ENCODE measurements at places on chromosomes 6 and 20.

DNA sequence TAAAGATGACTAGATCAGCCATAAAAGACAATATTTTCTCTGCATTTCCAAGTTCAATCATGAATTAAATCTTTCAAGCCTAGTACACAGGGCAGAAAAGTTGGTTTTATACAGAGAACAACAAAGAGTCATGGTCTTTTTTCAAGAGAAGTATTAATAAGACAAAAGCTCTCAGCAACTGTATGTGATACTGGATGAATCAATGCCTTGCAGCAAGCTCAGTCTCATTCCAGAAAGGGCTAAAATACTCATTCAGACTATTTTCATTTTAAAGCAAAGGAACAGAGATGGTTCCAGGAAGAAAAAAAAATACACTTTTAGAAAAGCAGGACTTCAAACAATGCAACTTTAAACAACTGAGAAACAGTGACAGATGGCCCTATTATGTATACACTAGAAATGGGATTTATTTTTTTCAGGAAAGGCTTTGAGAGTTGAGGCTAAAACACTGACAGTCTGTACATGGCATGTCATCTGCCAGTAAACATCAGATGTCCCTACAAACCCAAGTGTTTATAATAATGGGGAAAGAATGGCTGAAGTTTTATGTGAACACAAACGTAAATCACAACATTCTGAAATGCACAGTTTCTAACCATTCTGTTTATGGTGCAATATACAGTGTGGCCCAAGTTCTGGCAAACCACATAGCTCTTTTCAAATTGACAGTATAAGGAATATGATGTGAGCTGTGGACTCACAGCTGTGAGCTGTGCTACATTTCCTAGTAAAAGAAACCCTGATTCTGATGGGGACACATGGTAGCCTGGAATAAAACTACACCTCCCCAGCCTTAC lies 114.3 kb upstream of the DST start:
- no peak for DNase-seq

DNA sequence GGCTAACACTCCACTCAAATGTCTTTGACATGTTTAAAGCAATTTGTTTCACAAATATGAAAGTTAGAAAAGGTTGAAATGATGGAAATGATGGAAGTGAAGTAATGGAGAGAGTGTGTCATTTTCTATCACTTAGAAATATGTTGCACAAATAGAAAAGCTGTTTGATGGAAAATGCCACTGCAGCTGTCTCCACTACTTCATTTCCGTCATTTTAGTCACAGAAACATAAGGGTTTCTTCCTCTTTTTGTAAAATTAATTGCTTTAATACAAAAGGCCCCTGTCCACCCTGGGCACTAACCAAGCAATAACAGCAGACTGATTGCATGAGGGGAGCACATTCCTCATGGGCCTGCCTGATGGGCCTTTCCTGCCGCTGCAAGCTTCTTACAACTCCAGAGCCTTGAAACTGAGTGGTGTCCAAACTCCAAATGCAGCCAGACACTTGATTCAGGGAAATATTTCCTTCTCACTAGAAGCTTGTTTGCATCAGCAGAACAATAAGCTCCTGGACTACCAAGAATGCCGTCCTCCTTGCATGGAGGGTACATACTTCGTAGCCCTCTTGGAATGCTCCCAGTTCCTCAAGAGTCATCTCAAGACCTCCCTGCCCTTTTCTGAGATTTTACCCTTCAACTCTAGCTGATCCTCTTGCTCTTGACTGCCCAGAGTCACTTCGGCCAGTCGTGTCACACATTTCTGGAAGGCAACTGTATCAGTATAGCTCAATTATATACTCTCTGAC lies 36.1 kb downstream of the F13A1 start:
- DNase-seq, result no peak

DNA sequence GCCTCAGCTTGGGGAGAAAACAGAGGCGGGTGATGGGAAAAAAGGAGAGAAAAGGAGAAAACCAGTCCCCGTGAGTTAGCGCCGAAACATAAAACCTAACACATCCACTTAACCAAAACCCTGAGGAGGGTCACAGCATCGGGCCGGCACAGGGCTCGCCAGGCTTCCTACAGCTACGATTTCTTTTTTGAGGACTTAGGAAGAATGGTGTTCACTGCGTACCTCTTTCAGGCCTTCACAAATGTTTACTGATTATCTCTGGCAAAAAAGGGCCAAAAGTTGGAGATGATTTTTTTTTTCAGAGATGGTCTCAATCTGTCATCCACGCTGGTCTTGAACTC lies 48.8 kb downstream of the DSTN start:
- DNase-seq, result no peak

GRCh38 chr6:143059663-143060353 lies 881 bp upstream of the AIG1 start:
- DNase-seq, result peak; percentile 51

- no peak for DNase-seq
These were observed 140.9 kb downstream of the JARID2 start for GRCh38 chr6:15386756-15387112.

DNA sequence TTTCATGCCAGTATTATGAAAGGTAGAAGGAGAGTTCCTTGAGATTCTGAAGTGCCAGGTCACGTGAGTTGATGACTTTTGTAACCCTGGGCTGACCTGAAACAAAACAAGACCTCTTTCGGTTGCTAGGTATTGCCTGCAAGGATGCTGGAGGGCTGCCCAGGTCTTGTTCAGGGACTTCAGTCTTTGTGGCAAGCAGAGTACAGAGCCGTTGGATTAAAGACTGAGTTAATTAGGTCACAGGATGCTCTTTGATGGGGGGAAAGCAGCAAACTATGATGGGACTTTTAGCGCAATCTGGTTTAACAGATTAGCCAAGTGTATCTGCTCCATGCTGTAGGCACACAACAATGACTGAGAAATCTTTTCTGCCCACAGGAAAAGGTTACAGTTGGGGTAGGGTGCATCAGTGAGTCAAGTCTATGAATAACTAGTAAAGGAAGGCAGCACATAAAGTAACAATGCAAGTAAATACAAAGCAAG lies 12.8 kb upstream of the ELOVL5 start:
- DNase-seq, result no peak

GRCh38 chr6:20559924-20560551 lies 25.8 kb downstream of the CDKAL1 start:
- DNase-seq, result no peak

DNA sequence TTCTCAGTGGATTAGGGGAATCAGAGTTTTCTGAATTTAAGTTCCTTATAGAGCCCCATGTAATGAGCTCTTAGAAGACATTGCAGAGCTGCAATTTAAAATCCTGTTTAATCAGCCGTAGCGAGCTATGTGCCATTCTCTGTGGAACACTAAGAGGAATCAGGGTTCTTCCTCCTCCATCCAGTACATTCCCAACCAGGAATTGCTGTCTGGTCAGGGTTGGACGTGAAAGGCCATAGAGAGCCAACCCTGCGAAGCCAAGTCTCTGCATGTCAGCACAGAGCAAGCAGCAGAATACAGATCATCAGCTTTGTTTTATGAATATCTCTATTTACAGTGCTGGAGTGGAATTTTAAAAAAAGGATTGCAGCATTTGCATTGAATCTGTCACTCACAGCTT lies 366.0 kb downstream of the LAMA2 start:
- no peak for DNase-seq

- DNase-seq, result no peak
These were observed 217.9 kb upstream of the MOCS1 start for GRCh38 chr6:40152196-40152595.

DNA sequence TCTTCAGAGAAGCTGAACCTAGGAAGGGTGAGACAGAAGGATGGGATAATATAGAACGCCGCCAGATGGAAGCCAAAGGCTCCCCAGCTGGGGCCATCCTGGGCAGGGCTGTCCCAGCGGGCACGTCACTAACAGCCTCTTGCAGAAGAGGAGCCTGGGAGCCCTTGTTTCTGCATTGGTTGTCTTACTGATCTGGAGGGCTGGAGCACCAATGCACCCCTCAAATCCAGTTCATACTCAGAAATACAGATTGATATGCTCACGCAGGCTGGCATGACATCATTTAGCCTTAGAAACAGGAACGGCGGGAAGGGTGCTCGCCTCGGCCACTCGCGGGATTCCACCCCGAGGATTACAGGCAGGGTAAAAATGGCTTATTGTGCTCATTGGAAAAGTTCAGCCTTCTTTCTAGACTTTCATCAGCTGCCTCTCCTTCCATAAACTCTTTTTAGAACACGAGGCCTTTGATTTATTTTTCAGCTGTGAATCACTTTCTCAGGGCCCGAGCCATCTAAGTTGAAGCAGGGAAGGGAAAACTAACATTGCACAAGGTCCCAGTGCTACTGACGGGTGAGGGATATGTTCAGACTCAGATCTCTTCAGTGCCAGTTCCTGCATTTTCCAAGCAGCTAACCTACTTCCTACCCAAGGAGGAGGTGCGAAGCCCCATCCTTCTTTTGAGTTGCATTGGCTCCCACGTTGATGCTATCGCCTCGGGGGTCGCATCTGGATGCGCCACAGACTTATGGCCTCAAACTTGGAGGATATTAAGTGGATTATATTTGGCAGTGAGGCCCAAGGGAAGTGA lies 82.3 kb downstream of the GMPR start:
- DNase-seq, result peak; percentile 70

- DNase-seq, result no peak
These were observed 842 bp downstream of the POLR1C start for GRCh38 chr6:43517505-43518357.

DNA sequence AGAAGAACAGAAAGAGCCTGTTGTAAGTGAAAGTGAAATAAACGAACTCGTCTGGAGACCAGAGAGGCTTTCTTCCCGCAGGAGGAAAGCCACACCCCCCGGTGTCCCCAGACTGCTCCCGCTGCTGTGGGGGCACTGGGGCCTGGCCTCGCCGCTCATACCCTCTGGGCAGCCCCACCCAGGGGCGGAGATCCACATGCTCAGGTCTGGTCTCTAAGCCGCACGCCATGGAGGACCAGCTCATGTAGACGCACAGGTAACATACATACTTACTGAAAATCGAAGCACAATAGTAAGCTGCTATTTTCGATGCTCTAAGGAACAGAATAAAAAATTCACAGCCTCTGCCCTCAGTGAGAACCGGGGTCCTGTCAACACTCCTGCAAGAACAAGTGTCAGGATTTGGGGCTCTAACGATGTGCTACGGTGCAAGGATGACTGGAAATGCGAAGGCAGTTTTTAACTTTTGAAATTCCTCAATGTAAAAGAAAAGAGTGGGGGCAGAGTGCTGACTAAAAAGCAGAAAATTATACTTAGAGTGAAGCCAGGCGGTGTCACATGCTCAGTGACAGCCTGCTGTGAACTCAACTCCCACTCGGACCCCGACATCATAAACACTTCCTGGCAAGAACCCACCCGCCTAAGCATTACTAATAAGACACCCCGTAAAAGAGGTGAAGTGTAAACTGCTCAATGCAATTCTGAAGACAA lies 110.5 kb downstream of the IRF4 start:
- DNase-seq, result no peak

- no peak for DNase-seq
These were observed 136.8 kb upstream of the RNF24 start for GRCh38 chr20:4151991-4152695.

DNA sequence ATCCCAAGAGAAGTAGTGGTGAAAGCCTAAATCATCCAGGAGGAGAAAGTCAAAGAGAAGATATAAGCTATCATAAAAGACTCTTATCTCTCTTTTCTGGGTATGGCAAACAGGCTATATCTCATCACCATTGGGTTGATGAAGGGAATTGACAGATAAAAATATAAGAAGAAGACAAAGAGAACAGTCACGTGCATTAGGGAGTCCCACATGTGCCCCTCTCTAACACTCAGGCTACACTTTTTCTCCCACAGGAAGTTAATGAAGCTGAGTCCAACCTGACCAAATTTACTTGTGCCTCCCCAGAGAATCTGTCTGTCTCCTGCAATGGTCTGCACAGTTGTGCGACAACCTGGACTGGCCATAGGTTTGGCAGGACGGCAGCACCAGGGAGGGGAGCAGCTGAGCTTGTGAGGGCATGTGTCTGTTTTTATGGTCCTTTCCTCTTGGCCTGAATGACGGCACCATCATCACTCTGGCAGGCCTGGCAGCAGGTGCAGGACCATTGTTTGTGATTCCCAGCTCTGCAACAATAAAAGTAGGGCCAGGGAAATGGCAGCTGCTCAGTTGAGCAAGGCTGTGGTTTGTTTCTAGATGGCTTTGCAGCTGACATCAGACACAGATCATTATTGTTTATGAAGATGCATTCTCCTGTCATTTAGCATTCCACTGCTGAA lies 144.5 kb upstream of the MCHR2 start:
- no peak for DNase-seq

GRCh38 chr6:151616091-151616513 lies 122.3 kb downstream of the CCDC170 start:
- no peak for DNase-seq

DNA sequence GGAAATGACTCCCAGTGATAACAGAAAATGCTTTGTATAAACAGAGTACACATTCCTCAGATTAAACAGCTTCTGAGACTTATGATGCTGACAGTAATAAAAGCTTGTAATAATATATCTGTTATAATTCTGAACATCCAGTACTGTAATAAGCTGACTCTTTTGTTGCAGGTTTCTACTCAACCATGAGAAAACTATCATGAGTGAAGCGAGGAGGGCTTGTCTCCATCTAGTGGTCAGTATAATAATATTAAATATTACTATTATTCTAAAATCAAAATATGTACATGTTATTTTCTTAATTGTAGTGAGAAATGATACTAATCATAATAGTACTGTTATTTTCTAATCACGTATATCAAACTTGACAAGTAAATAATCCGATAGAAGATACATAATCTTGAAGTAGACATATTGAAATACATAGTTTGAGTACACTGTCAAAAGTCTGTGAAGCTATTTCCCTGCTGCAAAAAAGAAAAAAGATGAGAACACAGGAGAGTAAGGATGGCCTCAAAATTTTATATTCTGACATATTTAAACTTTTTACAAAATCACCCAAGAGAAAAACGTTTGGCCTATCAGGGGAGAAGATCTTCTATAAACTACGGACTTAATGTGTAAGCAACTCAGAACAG lies 183.1 kb downstream of the MOXD1 start:
- DNase-seq, result no peak

DNA sequence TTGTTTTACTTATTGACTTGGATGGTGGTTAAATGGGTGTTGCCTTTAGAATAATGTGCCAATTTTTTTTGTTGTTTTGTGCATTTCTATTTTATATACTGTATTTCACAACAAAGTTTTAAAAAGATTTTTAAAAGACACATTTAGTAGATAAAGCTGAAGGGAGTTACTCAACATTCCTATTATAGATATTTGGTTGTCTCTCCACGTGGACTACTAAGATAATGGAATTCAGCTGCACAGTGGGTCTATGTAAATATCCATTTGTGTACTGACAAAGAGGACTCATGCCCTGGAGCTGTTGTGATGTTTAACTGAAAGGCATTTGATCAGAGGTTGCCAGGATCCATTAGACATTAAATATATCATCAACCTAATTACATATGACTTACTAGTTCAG lies 23.2 kb upstream of the FAM135A start:
- DNase-seq, result no peak

DNA sequence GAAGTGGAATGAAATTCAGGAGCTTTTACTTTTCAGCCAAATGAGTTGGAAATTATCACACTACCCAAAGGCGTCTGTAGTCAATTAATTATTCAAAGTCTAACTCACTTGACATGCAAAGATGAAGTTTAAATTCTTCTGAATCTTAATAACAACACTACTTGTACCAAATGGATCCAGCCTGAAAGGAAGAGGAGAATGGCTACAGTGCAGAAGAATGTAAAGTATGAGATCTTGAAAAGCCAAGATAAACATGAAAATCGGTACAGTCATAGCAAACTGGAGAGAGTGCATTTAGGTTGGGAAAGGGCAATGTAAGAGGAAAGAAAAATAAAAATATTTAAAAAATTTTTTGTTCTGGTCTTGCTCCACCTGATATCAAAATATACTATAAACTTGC lies 195.5 kb downstream of the SIM1 start:
- DNase-seq, result peak; percentile 50

- DNase-seq, result no peak
These were observed 49.6 kb downstream of the MOCS1 start for GRCh38 chr6:39884696-39885095.
